Activated CD4-positive, alpha-beta T cell treated with anti-CD3 and anti-CD28 coated beads for 36 hours (primary cell): ENCODE measurements at places on chromosomes 16 and 17. TPM values are rescaled to one million over a fixed set of nuclear protein-coding genes. Genes with fewer than 3 reads are reported as not detected.

ENPP7 gene
- total RNA-seq: not detected

GRCh38 chr16:9437115-9437514 is 345.7 kb downstream of the HAPSTR1 start:
- DNase-seq: no peak

BCAR1 gene
- total RNA-seq: 1.7 TPM

DNA sequence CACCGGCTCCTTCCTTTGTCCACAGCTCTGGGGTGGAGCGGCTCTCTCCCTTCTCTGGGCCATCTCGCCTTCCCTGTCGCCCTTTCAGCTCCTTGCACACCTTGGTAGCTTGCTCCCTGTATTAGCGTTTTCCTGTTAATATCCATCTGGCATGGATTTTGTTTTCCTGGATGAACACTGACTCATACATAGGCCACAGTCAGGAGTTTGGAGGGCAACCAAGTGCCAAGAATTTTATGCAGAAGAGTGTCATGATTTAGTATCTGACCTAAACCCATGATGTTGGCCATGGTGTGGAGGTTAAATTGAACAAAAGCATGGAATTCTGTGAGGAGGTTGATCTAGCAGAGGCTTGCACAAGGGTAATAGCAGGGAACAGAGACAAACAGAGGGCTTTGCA is 180.9 kb downstream of the AIPL1 start:
- DNase-seq: no peak

NECAB2 gene
- total RNA-seq: not detected

DNA sequence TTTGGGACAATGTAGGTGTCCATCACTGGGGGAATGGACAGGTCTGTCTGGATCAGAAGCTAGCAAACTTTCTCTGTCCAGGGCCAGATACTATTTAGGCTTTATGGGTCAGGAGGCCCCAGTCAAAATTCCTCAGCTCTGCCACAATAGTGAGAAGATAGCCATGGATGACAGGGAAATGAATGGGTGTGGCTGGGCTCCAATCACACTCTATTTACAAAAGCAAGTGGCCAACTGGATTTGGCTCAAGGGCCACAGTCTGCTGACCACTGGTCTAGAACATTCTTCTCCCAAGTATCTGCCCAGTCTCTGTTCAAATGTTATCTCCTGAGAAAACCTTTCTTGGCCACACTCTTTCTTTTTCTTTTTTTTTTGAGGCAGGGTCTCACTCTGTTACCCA is 339.9 kb downstream of the SOX9 start:
- DNase-seq: no peak

DOC2B gene
- 0.04 TPM for total RNA-seq

DNA sequence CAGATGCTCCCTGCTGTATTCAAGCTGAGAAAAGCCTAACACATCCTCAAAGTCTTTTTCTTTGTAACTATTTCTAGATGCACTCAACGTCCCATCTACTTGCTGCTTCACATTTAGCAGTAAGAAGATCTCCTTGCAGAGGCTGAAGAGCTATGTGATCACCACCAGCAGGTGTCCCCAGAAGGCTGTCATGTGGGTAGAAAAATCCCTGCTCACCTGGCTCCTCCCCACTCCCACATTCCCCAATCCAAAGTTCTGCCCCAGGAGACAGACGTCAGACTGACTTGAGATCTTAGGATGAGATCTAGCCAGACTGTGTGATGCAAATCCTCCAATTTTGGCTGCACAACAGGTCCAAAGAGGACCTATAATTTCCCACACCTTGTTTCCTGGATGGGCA is 1.1 kb downstream of the CCL13 start:
- DNase-seq: no peak

- DNase-seq: no peak
Observed at GRCh38 chr17:46785696-46786095, 32.8 kb downstream of the WNT3 start.

DNA sequence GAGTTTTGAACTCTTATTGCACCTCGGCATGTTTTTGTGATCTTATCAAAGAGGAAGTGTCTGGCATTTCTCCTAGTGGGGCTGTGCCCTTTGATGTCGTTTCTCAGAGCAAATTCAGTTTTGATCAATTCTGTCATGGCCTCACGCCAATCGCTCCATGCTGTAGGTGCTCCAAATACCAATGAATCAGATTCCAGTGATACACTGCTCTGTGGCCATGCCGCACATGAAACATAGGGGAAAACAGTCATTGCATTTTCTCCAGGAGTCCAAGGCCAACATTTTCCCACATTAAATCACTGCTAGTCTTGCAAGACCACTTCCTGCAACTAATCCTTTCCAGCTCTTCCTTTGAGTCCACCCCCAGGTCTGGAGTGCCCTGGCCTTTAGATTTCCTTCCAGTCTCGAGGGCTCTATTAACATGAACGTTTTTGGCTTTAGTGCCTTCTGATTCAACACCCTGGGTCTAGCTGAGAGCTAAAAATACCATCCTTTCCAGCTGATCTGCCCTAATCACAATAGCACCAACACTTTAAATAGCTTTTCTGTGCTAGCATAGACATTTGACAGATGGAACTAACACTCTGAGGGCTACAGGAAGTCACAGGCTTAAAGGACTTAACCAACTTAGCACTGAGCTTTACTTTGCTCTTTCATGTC is 18.2 kb upstream of the RASL10B start:
- no peak for DNase-seq

GRCh38 chr16:15033309-15033707 is 22.6 kb downstream of the NTAN1 start:
- no peak for DNase-seq

DNA sequence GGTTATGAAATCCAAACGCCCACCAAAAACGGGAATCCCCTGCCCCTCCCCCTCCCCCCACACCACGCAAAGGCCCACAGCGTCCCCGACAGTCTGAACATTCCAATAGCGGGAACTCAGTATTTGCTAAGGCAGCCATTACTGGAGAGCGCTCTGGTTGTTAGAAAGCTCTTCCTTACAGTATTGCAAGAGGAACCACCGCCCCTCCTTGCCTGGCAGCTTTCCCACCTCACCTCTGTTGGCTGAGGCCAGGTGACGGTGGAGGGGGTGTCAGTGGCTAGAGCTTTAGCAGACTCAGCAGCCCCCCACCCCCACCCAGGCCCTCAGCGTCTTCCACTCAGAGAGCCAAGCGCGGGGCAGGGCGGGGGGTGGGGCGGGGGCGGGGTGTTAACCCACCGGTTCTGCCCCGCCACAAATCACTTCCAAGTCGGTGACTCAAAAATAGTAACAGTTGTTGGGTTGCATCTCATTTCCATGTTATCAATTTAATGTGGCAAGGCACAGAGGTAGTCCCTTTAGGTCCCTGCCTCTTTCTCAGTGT is 2.2 kb upstream of the PLEKHH3 start:
- DNase-seq: peak; percentile 65

- peak; percentile 39 for DNase-seq
Observed at GRCh38 chr16:1876468-1876867, 4.5 kb upstream of the MEIOB start.

TSNAXIP1 gene
- total RNA-seq: 0.62 TPM

DNA sequence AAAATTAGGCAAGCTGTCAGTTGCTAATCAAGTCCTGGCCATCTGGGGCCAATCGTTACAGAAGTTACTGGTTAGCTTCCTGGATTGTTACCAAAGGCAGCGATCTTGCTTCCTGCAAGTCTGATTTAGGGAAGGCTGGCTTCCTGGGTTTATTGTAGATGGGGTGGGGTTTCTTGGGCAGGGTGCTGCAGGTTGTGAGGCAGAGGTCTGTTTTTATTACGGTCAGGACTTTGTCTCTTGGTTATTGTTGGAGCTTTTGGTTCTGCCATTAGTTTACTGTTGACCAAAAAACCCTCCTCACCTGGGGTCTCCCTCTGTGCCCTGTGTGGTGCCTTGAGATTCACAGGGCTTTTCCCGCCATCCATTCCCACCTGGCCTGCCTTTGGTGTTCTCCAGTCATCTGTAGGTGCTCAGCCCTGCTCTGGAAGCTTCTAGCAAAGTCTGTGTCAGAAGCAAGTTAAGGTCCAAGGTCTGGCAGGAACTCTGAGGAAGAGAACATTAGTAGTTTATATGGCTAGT is 36.9 kb downstream of the SLC47A1 start:
- DNase-seq: no peak

CACNA1G gene
- not detected for total RNA-seq

DNA sequence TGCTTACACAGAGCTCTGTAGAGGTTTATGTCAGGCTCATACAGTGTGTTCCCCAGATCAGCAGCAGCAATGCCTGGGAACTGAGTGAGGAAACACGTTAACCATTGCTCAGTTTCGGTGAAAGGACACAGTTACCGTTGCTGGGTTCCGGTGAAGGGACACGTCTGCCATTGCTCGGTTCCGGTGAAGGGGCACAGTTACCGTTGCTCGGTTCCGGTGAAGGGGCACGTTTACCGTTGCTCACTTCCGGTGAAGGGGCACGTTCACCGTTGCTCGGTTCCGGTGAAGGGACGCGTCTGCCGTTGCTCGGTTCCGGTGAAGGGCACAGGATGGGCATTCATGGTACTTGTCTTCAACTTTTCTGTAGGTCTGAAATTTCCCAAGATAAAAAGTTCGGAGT is 81.7 kb downstream of the MRM3 start:
- peak; percentile 22 for DNase-seq

RND2 gene
- total RNA-seq: 0.16 TPM

- DNase-seq: no peak
Observed at GRCh38 chr17:81129289-81129688, 36.0 kb upstream of the PVALEF start.

TCAP gene
- total RNA-seq: 0.82 TPM

ATF7IP2 gene
- 21.9 TPM for total RNA-seq

GRCh38 chr16:30766206-30766932 is 4.2 kb downstream of the RNF40 start:
- DNase-seq: no peak

DNA sequence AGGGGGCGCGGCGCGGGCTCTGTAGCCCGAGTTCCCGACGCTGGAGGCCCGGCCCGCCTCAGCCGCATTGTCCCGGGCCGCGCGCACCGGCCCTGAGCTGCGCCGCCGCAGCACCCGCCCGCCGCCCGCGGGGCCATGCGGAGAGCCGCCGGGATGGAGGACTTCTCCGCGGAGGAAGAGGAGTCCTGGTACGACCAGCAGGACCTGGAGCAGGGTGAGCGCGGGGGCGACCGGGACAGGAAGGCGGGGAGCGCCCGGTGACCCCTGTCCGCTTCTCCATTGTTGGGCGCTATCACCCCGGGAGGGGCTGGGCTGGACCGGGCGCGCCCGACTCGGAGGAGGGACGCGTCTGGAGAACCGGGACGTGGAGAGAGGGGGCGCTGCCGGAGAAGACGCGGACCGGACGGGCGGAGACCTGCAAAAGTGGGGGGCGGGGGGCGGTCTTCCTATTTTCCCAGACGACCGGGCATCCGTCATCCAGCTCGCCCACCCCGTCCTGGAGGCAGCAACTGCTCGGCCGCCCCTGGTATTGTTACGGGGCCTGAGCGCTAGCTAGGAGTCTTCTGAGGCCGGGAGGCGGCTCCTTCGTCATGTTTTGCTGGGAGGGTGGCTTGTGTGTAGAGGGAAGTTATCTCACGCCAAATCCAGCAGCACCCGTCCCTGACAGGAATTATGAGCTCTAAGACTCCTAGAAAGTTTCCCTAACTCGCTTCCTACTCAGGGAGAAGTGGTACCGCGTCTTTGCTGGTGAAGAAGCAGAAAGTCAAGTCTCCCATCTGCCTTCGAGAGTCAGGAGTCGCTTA is 678 bp downstream of the CDR2L start:
- DNase-seq: peak; percentile 45

DNA sequence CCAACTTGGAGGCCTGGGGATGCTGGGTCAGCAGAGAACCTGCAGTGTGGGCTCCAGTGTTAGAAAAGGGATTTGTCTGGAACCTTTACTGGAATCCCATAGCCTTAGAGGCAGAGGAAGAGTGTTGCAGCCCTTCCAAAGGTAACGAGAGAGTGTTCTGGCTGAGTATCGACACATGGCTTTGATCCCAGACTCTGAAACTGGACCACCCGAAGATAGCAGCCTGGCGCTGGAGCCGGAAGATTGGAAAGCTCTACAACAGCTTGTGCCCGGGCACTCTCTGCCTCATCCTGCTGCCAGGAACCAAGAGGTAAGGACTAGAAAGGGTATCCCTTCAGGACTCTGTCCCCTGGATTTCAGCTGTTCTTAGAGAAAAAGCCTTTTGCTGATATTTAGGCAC is 39.7 kb downstream of the REXO5 start:
- DNase-seq: no peak

GRCh38 chr16:74607310-74607961 is 522 bp upstream of the GLG1 start:
- no peak for DNase-seq

MRM3 gene
- 20.6 TPM for total RNA-seq

CTRL gene
- 3.5 TPM for total RNA-seq

EXOC3L1 gene
- 0.16 TPM for total RNA-seq
